ENCODE measurements at places on chromosomes 7 and 10. TPM values are rescaled to one million over a fixed set of nuclear protein-coding genes. Genes with fewer than 3 reads are reported as not detected.

DNA sequence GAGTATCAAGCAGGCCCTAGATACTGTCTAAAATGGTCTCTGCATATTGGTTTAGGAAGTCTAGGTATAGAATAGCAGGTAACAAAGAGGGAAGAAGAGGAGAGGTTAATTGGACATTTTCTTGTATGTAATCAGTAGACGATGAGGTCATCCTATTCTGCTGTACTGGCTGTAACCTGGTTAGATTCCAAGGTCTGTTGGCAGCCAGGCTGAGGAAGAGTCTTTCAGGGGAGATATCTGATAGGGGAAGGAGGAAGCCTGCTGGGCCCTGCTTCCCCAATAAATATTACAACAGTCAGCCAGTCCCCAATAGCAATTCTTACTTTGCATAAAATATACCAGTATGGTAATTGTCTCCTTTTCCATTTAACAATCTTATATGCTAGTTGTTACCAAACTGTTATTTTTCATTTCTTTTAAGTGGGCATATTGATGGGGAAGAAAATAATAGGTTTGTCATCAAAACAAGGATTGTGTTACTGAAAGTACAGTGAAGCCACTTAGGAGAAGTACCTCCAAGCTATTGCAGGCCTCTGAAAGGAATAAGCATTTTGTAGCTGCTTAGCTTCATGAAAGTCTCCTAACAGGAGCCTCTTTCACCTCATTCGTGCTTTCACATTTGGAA lies 186.4 kb downstream of the LRRC4 start:
- DNase-seq: peak; percentile 67

GRCh38 chr10:37758074-37758473 lies 99.3 kb downstream of the ZNF248 start:
- no peak for DNase-seq

GRCh38 chr7:122896509-122896908 lies 10.2 kb upstream of the CADPS2 start:
- no peak for DNase-seq

- DNase-seq: no peak
Measured at GRCh38 chr7:156614434-156615264, 25.9 kb upstream of the RNF32 start.

- DNase-seq: peak; percentile 93
Measured at GRCh38 chr10:130021383-130021950, 57.4 kb upstream of the EBF3 start.

GRCh38 chr7:116804471-116804870 lies 57.9 kb upstream of the CAPZA2 start:
- no peak for DNase-seq

DNA sequence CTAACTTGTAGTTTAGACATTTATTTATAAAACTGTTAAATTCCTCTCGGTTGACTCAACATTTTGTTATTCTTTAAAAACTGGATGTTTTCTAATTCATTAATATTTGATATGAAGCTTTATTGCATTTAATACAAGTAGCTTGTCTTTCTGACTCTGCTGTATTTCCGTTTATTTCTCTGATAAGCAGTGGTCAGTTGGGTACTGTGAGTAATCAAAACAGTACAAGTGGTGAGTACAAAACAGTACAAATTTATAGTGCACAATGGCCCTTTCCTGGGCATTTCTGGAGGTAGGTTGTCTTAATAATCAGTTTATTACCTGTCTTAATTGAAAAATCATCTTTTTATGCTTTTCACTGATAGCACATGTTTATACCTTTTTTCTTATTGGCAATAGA lies 182.7 kb downstream of the CCSER2 start:
- DNase-seq: no peak

GRCh38 chr7:29039821-29040578 lies 81.9 kb upstream of the TRIL start:
- peak; percentile 95 for DNase-seq

DNA sequence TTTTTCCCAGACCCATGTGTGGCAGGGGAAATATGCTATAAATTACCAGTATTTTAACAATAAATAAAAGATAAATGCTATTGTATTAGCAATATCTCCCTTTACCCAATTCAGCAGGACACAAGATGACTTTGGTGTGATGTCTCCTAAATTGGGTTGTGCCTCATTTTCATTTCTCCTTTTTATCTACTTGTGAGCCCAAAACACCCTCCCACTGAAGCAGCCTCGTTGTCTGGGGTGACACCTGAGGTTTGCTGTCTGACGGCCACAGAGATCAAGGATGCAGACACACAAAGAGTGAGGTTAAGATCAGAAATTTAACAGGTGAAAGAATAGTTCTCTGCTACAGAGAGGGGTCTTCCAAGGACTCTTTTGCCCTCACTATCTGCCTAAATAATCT lies 27.1 kb upstream of the CC2D2B start:
- DNase-seq: no peak

- peak; percentile 71 for DNase-seq
Measured at GRCh38 chr10:116270771-116271592, 2.0 kb downstream of the GFRA1 start.

- no peak for DNase-seq
Measured at GRCh38 chr10:93894516-93895378, 969 bp downstream of the SLC35G1 start.

DNA sequence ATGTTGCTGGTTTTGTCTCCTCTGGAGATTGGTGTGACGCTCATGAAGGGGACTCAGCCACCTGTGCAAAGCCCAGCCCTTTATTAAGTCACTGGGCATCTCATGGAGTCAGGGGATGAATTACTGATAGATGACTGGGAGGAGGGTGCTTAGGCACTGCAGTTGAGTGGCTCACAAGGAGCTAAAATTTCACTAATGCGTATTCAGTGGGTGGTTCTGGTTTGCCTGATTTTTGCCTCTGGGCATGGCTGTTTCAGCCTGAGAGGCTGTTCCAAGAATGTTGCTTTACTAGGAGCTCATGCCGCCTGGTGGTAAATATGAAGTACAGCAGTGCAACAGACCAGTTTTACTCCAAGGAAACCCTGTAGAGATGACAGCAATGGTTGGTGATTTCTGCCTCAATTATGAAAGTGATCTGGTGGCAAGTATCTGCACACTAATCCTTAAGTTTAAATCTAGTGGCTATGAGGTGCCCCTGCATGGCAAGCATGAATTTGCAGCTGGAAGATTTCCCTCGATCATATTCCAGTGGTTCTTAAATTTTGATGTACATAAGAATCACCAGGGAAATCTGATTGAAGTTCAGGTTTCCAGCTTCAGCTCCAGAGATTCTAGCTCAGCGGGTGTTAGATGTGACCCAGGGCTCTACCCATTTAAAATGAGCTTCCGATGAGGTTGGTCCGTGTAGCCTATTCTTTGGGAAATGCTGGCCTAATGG lies 19.9 kb downstream of the ACTA2 start:
- peak; percentile 89 for DNase-seq

- DNase-seq: no peak
Measured at GRCh38 chr7:86966916-86967315, 92.5 kb downstream of the ELAPOR2 start.

GRCh38 chr7:38831259-38831996 lies 77.6 kb downstream of the VPS41 start:
- peak; percentile 63 for DNase-seq

DNA sequence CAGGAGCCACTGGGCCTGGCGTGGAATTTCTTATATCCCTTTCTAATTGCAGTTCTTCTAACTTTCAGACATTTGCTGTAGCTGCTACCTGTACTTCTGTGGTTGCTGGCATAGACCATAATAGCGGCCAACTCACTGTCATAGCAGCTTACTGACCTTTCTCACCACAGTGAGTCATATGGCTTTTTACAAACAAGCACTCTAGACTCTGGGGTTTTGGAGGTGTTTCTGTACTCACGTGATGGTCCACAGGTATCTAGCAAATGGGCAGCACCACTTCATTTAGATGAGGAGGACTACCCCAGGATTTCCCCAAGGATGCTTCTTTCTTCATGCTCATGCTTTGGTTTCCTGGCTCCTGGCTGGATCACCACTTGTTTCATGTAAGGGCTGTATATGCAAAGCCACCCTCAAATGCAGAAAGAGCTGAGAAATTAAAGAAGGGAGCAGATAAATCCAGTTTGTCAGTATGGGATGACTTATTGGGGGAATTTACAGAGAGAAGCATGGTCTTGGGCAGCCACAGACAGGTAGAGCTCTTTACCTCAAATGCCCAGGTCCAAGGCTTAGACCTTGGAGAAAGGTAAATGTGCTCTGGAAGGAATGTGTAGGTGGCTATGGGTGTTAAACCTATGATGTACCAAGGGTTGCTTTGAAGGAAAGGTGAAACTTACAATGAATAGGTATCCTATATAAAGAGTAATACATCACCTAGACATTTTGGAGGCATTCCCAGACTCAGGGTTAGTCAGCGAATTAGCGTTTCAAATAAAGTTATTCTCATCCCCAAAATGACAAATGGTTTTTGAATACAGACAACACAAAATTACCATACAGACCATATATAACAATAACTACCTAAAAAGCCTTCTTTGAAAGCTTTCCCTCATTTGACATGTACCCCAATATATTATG lies 15.9 kb upstream of the SLC25A16 start:
- DNase-seq: no peak

DNA sequence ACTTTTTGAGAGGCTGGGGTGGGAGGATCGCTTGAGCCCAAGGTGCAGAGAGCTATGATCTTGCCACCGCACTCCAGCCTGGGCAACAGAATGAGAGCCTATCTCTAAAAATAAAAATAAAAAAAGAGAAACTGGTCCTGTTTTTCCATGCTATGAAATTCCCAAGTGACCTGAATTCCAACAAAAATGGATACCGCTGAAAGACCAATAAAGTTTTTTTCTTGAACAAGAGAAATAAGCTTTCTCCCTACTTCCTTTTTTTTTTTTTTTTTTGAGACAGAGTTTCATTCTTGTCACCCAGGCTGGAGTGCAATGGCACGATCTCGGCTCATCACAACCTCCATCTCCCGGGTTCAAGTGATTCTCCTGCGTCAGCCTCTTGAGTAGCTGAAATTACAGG lies 12.5 kb upstream of the SEPHS1 start:
- DNase-seq: no peak

DNA sequence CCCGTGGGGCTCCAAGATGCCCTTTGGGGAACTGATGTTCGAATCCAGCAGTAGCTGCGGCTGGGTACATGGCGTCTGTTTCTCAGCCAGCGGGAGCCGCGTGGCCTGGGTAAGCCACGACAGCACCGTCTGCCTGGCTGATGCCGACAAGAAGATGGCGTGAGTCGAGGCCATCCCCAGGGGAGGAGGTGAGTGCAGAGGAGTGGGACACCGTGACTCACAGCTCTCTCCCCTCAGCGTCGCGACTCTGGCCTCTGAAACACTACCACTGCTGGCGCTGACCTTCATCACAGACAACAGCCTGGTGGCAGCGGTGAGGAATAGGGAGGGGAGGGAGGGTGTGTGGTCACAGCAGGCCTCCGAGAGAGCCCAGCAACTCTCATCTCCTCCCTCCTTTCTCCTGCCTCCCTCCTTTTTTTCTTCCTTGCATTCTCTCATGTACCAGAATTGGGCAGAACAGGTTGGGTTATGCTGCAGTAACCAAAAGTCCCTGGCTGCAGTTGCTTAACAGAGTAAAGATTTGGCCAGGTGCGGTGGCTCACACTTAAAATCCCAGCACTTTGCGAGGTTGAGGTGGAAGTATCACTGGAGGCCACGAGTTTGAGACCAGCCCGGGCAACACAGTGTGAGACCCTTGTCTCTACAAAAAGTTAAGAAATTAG lies 16.5 kb downstream of the ARPC1B start:
- no peak for DNase-seq

DNA sequence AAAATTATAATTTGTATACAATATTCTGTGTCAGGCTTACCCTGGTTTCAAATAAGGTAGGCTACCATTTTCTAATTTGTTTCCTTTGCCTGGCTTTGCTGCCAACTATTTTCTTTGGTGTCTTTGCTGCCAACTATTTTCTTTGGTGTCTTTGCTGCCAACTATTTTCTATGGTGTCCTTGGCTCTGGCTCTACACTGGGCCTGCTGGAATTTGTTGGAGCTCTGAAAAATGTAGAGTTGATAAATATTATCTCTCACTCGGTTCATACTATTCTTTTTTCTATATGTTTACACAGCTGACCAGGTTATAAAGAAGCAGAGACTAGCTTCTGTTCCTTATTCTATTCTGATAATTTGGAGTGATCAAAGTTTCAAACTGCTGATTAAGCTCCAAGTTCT lies 768.0 kb upstream of the PHF14 start:
- DNase-seq: no peak

DNA sequence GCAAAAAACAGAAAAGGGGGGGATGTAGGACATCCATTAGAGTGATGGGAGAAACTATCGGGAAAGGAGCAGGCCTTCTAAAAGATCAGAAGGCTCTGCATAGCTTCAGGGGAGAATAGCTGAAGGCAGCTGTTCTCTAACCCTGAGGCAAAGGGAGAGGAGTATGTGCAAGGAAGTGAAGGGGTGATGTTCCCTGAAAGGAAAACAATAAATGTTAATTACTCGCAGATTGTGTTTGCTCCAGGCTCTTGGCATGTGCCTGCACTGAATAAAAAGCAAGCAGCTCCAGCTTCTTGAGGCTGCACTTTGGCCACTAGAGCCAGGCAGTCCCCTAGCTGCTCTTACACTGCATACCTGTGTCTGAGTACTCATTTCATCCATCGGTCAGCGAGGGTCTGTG lies 14.4 kb upstream of the STARD3NL start:
- no peak for DNase-seq

- no peak for DNase-seq
Measured at GRCh38 chr10:122657729-122658128, 41.9 kb downstream of the C10orf120 start.

DNA sequence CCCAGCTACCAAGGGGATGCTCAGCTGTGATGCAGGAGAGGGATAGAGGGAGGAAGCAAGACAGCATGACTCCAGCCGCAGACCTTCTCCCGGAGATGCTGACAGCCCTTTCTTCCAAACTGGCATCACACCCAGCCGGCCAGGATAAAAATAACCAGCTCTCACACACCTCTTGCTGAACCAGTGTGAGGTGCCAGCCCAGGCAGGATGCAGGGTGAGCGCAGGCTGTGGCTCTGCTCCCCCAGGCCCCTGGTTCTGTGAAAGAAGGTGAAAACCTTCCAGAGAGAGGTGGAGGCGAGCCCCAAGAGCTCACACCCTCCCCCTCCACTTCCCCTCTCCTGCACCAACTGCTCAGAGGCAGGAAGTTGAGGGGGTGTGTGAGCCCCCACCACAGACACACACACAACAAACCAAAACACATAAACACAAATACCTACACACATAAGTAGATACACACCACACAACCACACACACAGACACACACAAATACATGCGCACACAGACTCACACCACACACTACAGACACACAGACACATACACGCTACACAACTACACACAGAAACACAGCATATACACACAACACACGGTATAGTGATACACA lies 4.0 kb downstream of the GPR15LG start:
- no peak for DNase-seq

CNPY1 gene
- total RNA-seq: 0.18 TPM

ADGRA1 gene
- total RNA-seq: 0.80 TPM

MTPN gene
- 48.6 TPM for total RNA-seq

DNAJC12 gene
- 8.5 TPM for total RNA-seq

MMRN2 gene
- 23.1 TPM for total RNA-seq

OR2A12 gene
- total RNA-seq: not detected

EGR2 gene
- 1.5 TPM for total RNA-seq

PON1 gene
- total RNA-seq: 0.31 TPM

FLNC gene
- total RNA-seq: 339 TPM

SPDYE8 gene
- total RNA-seq: 0.09 TPM

ZNF777 gene
- total RNA-seq: 4.1 TPM

Measured in muscle of leg (tissue), 16 donors.